Stimulated activated CD8-positive, alpha-beta memory T cell treated with anti-CD3 and anti-CD28 coated beads, Interleukin-4, amount 100 ng/mL, for 4 hours (primary cell): ENCODE measurements at places on chromosomes 1 and 21.

DNA sequence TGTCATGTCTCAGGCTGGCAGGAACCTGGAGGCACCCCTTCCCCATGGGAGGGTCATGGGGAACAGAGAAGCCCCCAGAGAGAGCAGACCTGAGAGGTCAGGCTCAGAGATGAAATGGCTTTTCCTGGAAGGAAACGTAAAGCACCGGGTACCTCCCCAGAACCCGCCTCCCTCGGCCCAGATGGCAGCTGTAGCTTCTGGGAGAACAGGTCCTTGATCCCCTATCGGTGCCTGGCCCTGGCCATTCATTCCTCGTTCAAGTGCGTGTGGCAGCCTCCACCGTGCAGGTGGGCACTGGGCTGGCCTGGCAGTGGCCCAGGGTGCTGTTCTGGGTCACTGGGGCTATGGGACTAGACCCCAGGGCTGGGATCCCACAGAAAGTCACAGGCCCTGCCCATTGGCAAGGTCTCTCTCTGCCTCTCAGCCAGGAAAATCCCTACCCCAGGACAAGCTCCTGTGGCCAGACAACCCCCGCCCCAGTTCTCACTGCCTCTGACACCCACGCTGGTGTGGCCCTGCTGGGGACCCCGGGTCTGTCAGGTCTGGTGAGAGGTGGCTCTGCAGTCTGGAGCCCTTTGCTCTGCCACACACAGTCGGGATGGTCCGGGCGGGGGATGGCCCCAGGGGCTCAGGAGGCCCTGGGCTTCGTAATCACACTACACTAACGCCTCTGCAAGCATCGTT, 183.2 kb upstream of the VAMP3 start:
- no peak for DNase-seq

- no peak for DNase-seq
These were observed 323.4 kb upstream of the VAMP3 start for GRCh38 chr1:7447736-7448135.

DNA sequence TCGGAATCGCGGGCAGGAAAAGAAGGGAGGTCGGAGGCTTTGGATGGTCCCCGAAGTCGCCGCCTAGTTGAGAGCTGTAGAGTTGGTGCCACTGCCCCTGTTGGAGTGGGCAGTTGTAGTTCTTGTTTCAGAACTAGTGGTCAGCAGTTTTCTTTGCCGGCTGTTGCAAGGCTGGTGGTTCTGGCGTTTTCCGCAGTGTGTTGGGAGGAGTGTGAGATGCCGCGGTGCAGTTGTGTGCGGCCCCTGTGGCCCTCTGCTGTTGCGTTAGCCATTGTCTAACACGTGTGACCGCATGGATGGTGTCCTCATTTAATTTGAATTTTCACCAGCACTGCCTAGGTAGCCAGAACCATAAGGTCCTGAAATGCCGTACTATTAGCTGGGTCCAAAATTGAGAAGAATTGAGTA, 1.4 kb downstream of the ARF1 start:
- DNase-seq, result no peak

DNA sequence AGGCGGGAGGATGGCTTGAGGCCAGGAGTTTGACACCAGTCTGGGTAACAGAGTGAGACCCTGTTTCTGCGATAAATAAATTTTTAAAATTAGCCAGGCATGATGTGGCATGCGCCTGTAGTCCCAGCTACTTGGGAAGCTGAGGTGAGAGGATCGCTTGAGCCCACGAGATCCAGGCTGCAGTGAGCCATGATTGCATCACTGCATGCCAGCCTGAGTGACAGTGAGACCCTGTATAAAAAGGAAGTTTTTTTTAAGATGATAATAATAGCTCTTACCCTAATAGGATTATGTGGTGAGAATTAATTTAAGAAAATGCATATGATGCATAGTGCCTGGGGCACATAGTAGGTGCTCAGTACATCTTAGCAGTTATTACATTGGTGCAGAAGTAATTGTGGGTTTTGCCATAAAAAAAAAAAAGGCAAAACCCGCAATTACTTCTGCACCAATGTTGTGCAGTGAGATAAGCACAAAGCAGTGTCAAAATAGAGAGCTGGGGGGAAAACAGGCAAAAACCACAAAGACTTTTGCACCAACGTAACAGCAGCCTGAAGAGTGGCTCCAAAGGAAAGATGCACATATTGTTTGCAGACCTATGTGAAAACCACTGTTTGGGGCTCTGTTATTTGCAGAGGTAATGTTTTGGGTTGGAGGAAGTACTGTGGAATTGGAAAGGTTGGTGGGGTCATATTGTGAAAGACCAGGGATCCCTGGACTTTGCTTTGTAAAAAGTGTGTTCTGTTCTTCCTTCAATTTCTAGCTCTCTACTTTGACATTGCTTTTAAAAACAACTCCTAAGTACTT, 72.4 kb downstream of the PLXNA2 start:
- DNase-seq, result no peak

GRCh38 chr1:192100686-192101468, 57.4 kb upstream of the RGS18 start:
- DNase-seq, result no peak

GRCh38 chr1:16235944-16236510, 956 bp downstream of the CPLANE2 start:
- peak; percentile 22 for DNase-seq

DNA sequence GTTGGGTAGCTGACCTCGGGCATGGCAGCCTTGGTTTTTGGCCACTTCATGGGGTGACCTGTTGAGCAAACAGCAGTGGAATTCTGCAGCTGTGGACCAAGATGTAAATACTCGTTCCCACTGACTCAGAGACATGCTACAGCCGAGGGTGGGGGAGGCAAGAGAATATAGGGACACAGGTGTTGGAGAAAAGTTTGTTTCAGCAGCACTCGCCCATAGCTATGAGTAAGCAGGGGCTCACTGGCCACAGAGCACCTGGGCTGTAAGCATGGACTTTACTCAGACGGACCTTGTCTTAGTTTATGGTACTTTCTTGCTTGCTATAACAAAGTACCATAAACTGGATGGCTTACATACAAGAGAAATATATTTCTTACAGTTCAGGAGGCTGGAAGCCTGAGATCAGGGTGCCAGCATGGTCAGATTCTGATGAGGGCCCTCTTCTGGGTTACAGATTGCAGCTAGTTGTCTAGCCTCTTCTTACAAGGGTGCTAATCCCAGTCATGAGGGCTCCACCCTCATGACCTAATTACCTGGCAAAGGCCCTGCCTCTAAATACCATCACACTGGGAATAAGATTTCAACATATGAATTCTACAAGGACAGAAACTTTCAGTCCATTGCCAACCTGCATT, 437.2 kb upstream of the DAB1 start:
- no peak for DNase-seq

DNA sequence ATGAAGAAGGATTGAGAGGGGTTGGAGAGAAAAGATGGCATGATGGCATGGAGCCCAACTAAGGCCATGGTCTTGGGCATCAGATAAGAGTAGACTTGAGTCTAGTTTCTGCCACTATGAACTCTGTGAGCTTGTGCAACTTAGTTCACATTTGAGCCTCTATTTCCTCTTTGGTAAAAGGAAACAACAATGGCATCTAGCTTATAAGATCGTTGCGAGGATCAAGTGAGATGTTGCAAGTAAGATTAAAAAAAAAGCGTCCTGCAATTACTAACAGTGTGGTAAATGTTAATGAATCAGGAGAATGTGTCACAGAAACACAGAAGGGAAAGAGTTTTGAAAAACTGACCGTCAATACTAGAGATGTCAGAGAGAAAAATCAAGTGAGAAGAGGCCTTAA, 202.9 kb upstream of the FGGY start:
- no peak for DNase-seq

GRCh38 chr1:216476341-216476740, 53.1 kb upstream of the USH2A start:
- no peak for DNase-seq

GRCh38 chr1:85554630-85555327, 25.8 kb upstream of the CCN1 start:
- no peak for DNase-seq

- no peak for DNase-seq
These were observed 234.3 kb downstream of the CAMTA1 start for GRCh38 chr1:7019510-7019909.

GRCh38 chr21:31946231-31946630, 73.4 kb downstream of the HUNK start:
- no peak for DNase-seq

- no peak for DNase-seq
These were observed 39.4 kb downstream of the ATP2B4 start for GRCh38 chr1:203665993-203666392.

GRCh38 chr1:56374026-56374974, 205.1 kb downstream of the PLPP3 start:
- DNase-seq, result no peak

- no peak for DNase-seq
These were observed 5.0 kb downstream of the KPNA6 start for GRCh38 chr1:32112806-32113375.

GRCh38 chr1:164559342-164560051, 513 bp downstream of the PBX1 start:
- DNase-seq, result no peak

DNA sequence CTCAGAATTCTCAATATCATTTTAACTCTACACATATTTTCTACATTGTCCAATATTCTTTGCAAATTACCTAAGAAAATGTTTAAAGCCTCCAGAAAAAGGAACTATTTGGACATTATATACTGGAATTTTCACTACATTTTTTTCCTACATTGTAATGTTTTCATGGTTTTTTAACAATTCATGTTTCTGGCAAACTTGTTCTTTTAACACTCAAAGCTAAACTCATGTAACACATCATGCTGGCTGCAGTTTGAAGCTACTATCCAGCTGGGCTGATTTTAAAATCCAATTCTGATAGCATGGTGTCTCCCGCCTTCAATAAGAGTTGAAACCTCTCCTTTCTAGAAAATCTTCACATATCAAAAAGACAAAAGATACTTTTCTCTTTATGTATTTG, 52.0 kb downstream of the TGFBR3 start:
- no peak for DNase-seq

GRCh38 chr1:64663668-64664067, 81.2 kb upstream of the RAVER2 start:
- DNase-seq, result no peak

GRCh38 chr1:61138921-61139774, 56.8 kb downstream of the NFIA start:
- DNase-seq, result no peak

DNA sequence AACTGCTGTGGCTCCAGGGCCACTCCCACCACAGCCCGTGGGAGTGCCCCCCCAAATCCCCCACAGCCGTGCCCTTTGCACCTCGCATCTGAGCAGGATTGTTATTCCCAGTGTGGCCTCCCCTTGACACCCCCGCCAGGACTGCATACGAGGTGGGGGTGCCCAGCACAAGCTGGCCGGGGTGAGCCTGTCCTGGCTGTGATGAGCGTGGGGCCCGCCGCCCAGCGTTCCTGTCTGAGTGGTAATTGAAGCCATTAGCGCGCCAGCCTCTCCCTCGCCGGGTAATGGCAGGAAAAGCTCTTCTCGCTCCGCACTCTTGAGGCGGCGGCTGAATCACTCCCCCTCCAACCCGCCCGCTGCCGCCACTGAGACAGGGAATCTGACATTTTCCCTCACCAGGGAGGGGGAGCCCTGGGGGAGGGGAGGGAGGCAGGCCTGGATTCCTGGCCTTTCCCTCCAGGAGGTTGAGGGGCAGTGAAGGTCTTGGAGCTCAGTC, 27.7 kb downstream of the PTPRF start:
- DNase-seq, result no peak

- DNase-seq, result no peak
These were observed 85.3 kb downstream of the MAP3K21 start for GRCh38 chr1:233412812-233413211.

- DNase-seq, result no peak
These were observed 241.7 kb downstream of the SETD4 start for GRCh38 chr21:35818597-35818996.

- no peak for DNase-seq
These were observed 143.1 kb downstream of the TPR start for GRCh38 chr1:186231861-186232436.

DNA sequence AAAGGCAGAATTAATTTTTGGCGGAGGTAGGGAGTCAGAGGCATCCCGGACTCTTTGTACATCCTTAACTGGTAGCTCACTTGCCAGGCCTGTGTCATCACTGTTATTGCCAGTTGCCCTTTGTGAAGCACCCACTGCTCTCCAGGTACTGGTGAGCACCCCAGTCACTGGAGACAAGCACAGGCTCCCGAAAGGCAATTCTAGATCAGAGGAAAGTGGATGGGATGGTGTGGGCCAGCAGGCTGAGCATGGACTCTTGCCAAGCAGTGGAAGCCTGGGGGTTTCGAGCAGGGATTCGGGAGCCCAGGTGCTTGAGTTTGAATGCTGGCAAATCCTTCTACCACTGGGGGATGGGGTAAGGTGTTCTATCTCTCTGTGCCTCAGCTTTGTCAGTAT, 551.1 kb downstream of the MATN1 start:
- no peak for DNase-seq

GRCh38 chr1:66253330-66253921, 280.5 kb upstream of the SGIP1 start:
- DNase-seq, result no peak

- no peak for DNase-seq
These were observed 41.7 kb downstream of the DIP2A start for GRCh38 chr21:46500224-46500861.

DNA sequence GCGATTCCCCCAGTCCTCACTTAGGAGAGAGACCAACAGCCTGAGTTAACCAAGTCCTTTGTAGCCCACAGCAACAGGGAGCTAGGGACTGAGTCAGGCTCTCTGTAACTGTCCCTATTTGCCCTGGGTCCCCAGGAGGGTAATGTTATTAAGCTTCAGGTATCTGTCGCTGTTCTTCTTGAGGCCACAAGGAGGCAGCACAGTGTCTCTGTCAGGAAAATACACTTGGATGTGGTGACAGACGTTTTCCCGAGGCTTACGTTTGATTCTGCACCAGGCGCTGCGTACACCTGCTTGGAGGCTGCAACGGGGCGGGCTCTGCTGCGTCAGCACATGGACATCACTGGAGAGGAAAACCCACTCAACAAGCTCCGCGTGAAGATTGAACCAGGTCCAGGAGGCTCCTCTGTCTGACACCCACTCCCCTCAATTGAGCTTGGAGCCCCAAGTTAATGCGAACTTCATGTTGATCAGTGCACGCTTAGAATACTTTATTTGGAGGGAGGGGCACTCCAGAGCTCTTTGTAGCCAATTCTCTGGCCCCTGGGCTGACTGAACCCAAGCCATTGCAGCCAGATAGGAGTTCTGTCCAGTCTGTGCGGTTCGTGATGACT, 10.7 kb upstream of the ELF3 start:
- DNase-seq, result no peak

DNA sequence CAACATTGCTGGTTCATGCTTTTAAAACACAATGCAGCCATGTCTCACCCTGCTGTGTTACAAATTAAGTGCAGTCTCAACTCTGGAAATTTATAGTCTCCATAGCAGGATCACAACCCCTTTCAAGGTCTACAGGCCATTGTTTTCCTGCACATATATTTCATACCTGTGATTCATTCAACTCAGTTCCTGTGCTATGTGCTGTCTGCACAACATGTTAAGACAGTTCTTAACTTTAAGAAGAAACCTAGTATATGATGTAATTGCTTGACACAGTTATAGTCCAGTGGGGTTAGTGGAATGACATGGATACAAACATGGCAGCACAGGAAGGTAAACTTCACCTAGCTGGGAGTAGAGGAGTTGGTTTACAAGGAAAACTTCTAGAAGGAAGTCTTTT, 106.4 kb downstream of the IFI44 start:
- DNase-seq, result no peak

- no peak for DNase-seq
These were observed 224.6 kb downstream of the FGGY start for GRCh38 chr1:59521456-59521855.

GRCh38 chr1:209207701-209208286, 375.7 kb upstream of the CAMK1G start:
- DNase-seq, result no peak

GRCh38 chr1:221204055-221204833, 325.0 kb downstream of the HLX start:
- no peak for DNase-seq
